ENCODE measurements at places on chromosomes 3 and 15.

DNA sequence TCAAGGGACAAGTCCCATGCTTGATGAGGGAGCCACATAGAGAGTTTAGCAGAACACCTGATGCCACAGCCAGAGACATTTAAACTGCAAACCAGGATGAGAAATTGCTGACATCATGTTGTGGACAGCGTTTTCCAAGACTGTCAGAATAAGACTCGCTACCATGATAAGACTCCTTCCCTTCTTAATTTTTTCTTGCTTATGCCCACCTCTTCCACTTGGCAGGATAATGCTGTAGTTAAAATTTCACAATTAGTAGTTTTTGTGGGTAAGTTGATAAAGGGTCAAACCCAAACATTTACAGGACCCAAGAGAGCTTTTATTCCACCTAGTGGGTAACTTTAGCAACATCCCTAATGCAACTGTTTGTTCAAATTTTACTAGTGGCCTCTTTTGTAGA lies 3.0 kb upstream of the PIAS1 start:
- DNase-seq = no peak

- no peak for DNase-seq
These were observed 6.3 kb downstream of the PDZRN3 start for GRCh38 chr3:73618461-73618860.

DNA sequence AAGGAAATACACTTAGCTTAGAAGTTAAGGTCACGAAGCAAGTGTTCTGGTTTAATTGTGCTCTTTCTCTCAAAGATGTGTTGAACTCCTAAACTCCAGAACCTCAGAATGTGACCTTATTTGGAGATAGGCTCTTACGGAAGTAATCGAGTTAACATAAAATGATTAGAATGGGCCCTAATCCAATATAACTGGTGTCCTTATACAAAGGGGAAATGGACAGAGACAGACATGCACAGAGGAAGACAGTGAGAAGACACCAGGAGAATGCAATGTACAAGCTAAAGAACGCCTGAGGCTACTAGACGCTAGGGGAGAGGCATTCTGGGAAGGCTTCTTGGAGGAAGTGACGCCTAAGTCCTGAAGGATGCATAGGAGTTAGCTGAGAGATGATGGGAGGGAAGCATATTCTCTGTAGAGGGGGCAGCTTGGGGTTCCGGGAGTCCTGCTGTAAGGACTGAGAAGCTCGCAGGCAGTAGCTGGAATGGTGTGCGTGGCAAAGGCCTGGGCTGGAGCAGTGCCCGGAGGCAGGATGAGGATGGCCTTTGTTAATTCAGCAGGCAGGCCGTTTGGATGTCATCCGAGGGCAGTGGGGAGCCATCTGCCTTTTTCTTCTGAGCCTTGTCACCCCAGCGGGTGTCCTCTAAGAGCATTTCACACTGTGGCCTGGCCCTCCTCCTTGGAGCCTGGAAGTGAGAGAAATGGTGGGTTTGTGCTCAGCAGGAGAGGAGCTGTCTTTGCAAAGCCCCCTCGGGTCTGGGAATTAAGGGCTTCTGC lies 513.4 kb downstream of the SHQ1 start:
- no peak for DNase-seq

- DNase-seq = no peak
These were observed 28.3 kb downstream of the LRIG1 start for GRCh38 chr3:66472313-66473134.

DNA sequence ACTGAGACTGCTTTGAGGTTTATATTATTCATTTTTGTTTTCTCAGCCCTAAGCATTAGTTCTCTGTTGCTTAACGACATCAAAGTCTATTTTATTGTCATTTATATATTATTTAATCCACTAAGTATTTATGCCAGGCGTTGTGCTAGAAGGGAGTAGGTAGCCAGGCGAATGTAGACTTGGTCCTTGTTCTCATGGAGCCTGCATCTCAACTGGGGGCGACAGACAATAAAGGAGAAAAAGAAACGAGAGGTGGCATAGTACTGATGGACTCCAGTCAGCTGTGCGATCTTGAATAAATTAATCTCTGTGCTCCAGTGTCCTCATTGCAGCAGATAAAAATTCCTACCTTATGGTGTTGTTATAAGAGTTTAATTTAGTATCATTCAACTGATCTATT lies 49.7 kb downstream of the ETV5 start:
- no peak for DNase-seq

GRCh38 chr3:112000966-112001365 lies 2.2 kb downstream of the TAGLN3 start:
- no peak for DNase-seq

DNA sequence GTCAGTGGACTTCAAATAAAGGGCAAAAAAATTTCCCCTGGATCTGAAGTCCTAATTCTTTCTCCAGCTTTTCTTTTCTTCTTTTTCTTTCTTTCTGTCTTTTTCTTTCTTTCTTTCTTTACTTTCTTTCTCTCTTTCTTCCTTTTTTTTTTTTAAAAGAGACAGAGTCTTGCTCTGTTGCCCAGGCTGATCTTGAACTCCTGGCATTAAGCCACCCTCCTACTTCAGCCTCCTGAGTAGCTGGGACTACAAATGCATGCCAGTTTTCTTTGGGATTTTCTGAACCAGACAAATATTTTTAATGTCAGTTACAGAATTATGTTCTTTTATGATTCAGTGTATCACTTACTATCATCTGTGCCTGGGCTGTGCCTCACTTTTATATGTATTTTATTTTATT lies 45.4 kb upstream of the CMTM8 start:
- no peak for DNase-seq

Data from stimulated activated CD8-positive, alpha-beta memory T cell treated with anti-CD3 and anti-CD28 coated beads, Interleukin-4, amount 100 ng/mL, for 1 hour (primary cell).